ENCODE measurements at places on chromosomes 13 and 19.
A peak's percentile ranks its signal among the peaks of the same experiment; 100 is the strongest.

DNA sequence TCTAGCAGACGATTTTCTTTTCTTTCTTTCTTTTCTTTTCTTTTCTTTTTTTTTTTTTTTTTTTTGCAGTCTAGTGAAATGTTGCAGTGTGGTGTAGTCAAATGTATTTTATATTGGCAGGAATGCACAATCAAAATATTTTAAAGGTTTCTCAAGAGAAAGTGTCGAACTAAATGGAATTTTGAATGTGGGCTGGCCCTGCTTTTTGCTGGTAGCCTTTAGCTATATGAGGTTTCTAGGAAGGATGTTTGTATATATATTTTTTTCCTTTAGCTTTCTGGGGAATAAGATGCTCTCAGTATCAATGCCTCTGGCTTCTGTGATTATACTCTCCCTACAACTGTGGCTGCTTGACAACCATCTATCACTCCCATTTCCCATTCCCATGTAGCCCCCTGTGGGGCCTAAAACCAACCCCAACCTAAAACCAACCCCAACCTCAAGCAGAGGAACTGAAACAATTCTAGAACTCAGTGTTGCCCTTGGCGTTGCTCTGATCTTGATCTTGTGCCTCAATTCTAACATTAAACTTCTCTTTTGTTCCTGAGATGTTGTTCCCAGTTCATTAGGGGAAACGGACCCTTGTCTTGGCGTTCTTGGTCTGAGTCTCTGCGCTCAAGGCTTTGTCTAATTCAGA, 27.1 kb downstream of the CYSLTR2 start:
- DNase-seq, result no peak

GRCh38 chr13:39516096-39516495, 86.9 kb downstream of the LHFPL6 start:
- DNase-seq, result no peak

GRCh38 chr19:34365463-34366401, 736 bp downstream of the GPI start:
- DNase-seq, result peak; percentile 7

DNA sequence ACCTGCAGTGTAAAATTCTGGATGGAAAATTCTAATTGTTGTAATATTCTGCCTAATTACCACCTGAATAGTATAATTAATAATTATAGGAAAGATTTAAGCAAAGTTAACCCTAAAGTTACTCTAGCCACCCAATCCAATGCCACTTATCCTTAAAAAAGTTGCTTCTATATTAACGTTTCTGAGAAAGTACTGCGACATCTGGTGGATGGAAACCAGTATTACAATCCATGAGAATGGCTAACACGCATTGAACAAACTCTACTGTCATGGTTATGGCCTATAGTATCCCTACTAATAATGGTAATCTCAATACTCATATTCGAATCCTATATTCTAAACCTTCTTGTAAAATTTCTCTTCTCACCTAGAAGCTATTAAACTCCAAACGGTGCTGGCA, 1551.8 kb downstream of the SLITRK1 start:
- DNase-seq, result no peak

DNA sequence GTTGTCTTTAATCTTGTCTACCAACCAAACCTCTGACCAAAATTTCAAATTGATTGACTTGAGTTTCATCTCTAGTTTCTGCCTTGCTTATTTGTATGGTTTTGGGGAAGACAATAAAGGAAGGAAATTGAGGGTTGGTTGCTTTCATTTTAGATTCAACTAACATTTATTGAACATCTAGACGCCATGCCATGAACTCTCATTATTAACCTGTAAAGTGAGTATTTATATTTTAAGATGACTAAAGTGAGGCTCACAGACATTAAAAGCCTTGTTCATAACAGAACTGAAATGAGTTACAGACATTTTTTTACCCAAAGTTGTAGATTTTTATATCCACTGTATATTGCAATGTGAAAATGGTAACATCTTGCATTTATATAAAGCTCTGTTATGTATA, 239.3 kb downstream of the LMO7 start:
- DNase-seq, result no peak

DNA sequence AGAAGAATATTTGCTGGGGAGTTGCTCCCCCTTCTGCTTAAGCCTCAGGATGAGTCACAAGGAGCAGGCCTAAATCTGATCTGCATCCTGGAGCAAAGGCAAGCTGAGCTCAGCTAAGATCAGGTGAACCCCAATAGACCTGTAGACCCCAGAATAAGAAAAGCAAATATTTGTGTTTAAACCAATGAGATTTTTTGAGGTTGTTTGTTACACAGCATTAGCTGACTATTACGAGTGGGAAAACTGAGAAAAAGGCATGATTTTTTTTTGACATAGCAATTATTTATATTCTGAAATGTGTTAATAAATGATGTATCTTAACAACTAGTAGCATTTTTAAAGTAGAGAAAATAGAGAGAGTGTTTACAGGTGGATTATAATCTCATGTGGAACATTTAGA, 45.1 kb downstream of the ADGRE3 start:
- DNase-seq, result no peak

DNA sequence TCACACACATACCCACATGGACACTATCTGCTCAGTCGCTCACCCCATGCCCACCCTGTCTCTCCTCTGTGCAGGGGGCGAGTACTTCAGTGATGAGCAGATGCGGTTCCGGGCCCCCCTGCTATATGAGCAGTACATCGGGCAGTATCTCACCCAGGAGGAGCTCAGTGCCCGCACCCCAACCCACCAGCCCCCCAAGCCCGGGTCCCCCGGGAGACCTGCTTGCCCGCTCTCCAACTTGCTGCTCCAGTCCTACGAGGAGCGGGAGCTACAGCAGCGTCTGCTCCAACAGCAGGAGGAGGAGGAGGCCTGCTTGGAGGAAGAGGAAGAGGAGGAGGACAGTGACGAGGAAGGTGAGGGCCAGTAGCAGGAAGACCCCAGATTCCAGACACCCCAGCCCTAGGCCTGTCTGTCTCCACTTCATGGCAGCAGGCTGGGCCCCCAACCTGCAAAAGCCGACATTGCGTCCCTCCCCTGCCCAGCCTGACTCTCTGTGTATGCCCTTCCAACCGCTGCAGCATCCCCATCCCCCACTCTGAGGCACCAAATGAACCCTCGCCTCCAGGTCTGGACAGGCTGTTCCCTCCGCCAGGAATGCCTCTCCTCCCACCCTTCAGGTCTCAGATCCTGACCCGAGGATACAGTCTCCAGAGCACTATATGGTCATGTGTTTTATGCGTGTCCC, 9.7 kb downstream of the CCDC97 start:
- DNase-seq, result no peak

- no peak for DNase-seq
Measured at GRCh38 chr19:49592486-49593232, 1.7 kb downstream of the PRR12 start.

DNA sequence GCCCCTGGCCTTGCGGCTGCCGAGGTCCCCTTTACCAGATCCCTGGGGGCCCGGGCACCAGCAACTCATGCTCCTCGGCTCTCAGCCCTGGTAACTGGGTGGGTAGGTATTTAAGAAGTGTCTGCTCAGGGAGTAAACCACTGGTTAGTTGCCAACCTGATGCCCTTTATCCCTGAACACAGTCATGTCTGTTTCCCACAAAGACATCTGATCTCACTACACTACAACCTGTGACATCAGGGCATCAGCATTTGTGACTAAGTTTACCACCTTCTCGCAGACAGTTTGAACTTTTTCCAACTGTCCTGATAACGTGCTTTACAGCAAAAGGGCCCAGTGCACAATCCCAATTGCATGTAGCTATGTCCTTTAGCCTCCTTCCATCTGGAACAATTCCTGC, 22.0 kb downstream of the GGACT start:
- no peak for DNase-seq

GRCh38 chr19:2722541-2723344, 1.6 kb upstream of the DIRAS1 start:
- DNase-seq, result no peak

DNA sequence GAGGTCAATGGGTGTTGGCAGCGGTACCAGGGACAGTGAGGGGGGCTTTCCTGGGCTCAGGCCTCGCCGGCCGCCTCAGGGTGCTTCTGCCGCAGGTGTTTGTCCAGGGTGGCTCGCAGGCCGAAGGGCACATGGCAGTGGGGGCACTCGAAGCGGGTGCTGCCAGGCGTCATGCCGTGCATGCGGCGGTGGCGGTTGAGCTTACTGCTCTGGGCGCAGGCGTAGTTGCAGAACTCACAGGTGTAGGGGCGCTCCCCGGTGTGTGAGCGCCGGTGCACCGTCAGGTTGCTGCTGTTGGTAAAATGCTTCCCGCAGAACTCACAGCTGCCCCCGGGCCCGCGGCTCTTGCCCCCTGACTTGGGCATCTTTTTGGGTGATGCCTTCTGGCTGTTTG, 4.7 kb downstream of the ZNF296 start:
- no peak for DNase-seq

GRCh38 chr19:41646589-41647204, 19.8 kb upstream of the CEACAM4 start:
- peak; percentile 40 for DNase-seq

DNA sequence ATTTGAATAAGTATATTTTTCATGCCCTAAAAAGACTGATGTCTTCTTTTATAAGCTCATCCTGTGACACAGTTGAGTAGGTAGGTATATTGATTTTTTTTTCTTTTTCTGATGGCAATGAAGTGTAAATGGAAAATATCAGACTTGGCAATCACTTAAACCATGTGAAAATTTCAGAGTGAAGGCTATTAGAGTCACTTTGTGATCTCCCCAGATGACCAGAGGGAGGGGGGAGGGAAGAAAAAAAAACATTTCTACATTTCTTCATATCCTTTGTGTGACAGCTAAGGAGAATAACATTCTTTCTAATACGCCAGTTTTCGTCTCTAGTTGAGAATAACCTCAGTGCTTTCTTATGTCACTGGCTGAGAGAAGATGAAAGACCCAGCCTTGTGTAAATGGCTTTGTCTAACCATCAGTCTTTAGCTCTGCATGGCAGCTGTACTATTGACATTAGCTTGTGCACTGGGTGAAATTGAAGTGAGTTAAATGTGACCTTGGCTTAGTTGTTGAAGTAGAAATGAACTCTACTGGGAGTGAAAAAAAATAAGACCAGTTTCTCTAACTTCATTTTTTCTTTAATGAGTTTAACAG, 332.1 kb upstream of the DACH1 start:
- DNase-seq, result no peak

DNA sequence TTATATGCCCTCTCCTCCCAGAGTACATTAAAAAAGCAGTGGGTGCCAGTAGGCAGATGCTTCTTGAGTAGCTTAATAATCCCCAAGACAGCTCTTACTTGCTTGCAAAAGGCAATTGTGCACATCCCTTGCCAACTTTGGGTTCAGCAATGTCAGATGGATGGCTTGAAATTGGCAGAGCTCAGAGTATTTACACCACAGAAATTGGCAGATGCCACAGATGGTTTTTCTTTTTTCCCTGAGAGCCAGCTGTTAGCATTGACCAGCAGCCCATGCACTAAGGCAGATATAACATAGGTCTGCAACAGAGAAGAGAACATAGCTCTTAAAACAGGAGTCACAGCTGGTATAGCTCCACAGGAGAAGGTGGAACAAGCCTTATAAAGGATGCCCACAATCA, 18.4 kb upstream of the RNASEH2B start:
- DNase-seq, result no peak

DNA sequence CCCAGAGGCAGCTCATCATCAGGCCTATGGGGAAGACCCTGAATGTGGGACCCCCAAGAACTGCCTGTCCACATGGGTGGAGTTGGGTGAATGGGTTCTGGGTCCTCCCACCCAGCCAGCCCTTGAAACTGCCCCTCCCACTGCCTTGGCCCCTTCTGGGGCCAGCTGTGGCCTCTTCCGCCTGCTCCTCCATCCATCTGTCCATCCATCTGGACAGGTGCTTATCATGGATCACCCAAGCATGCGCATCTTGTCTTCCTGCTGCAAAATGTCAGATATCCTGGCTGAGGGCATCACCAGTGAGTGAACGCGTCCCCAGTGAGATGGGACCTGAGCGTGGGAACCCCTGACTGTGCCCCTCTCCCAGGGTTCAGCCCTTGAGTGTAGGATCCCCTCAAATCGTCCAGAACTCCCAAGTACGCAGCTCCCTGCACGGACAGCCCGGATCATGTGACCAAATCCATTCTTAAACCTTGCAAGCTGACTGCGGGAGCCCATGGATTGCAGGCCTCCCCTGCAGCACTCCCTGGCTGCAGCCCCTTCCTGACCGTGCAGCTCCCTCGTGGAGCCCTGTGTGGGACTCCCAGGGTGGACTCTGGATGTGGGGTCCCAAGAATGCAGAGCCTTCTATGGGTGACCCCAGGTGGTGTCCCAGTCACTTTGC, 2.0 kb downstream of the STXBP2 start:
- no peak for DNase-seq

- DNase-seq, result no peak
Measured at GRCh38 chr13:44273991-44274770, 99.4 kb upstream of the SERP2 start.

- DNase-seq, result no peak
Measured at GRCh38 chr19:14654786-14655560, 19.7 kb downstream of the ADGRE3 start.

DNA sequence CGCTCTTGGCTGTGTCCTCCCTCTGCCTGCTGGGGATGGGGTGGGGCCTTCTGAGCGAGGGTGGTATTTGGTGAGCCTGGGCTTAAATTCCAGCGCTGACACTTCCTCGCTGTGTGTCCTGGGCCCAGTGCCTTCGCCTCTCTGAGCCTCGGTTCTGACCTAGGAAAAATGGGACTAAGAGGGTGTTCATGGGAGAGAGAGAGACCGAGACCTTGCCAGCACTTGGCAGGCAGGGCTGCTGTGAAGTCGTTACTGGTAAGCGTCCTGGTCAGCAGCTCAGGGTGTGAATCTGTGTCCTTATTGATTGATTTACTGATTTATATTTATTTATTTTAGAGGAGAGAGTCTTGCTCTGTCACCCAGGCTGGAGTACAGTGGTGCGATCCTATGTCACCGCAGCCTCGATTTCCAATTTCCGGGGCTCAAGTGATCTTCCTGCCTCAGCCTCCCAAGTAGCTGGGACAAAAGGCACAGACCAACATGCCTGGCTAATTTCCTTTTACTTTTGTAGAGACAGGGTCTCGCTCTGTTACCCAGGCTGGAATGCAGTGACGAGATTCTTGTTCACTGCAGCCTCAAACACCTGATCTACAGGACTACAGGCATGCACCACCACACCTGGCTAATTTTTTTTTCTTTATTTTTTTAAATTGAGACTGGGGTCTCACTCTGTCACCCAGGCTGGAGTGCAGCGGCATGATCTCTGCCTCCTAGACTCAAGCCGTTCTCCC, 2.4 kb downstream of the PKN1 start:
- no peak for DNase-seq

GRCh38 chr13:51999921-52000320, 11.3 kb downstream of the ATP7B start:
- no peak for DNase-seq

GRCh38 chr13:109159650-109160309, 530.4 kb downstream of the MYO16 start:
- DNase-seq, result no peak

DNA sequence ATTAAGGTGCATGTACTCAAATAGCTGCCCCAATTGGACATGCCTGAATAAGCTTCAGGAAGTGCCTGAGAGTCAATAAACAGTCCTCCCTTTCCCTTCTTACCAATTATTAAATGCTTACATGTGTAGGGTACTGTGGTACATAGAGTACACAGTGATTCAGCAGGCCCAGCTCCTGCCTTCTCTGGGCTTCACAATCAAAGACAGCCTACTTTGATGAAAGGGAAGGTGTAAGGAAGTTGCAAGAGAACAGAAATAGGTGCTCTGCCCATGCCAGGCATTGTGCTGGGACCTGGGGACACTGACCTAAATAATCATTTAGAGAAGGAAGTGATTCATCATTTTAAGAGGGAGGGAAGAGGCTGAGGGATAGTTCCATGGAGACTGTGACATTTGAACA, 17.2 kb downstream of the FRY start:
- DNase-seq, result no peak
